ENCODE measurements at places on chromosomes 11 and 22.

- DNase-seq = no peak
These were observed 3.8 kb downstream of the NCF4 start for GRCh38 chr22:36864454-36865215.

GRCh38 chr11:122163053-122163819 is 47.2 kb upstream of the BLID start:
- no peak for DNase-seq

GRCh38 chr11:4185561-4185960 is 91.0 kb downstream of the RRM1 start:
- peak; percentile 16 for DNase-seq

DNA sequence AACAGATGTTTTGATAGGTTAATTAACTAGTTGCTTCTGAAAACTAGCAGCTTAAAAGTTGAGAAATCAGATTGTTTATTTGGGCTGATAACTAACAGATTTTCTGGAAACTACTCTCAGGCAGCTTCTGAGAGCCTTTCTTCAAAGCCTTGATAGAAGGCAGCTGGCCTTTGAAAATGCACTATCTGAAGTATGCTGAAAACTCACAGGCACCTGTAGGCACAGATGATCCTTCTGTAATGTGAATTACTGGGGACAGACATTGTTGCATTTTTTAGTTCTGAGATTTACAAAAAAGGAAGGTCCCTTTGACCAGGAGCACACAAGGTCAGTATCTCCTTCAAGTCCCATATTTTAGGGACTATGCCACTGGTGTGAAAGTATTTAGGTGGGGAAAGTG is 460.8 kb upstream of the CNTN5 start:
- no peak for DNase-seq

- no peak for DNase-seq
These were observed 15.5 kb upstream of the ZBTB44 start for GRCh38 chr11:130330101-130330684.

Data from activated CD4-positive, alpha-beta T cell treated with anti-CD3 and anti-CD28 coated beads, Interleukin-2, Interleukin-4, amounts not matched to agents 100 ng/mL and 50 ng/mL, durations not matched to agents 16 hours and 8 hours (primary cell).